ENCODE measurements at places on chromosomes 2 and 18.

- DNase-seq: no peak
These were observed 17.4 kb upstream of the ANKRD53 start for GRCh38 chr2:70960833-70961647.

- DNase-seq: no peak
These were observed 296.3 kb downstream of the DYSF start for GRCh38 chr2:71749671-71750101.

- DNase-seq: no peak
These were observed 608.9 kb downstream of the SUCLG1 start for GRCh38 chr2:83850071-83850725.

GRCh38 chr2:232230560-232230959, 148.0 kb upstream of the ALPP start:
- peak; percentile 26 for DNase-seq

- DNase-seq: no peak
These were observed 211.7 kb upstream of the REV1 start for GRCh38 chr2:99701503-99701902.

DNA sequence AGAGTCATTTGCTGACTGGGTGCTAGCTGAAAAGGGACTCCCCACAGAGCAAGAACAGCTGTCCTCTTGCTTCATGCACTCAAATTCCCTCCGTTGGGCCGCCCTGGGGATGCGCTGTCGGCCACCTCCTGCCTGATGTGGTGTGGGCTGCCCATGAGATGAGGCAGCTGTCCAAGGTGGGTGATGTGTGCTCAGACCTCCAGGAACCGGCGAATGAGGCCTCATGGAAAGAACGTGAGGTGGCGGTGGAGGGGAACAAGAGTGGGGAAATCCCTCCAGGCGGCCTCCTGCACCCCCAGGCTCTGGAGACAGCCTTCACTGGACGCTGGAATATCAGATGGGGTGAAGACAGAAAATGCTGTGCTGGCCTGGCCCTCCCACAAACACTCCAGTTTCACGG, 79.8 kb downstream of the LONRF2 start:
- DNase-seq: no peak

- peak; percentile 32 for DNase-seq
These were observed 37.2 kb downstream of the CREG2 start for GRCh38 chr2:101349893-101350662.

GRCh38 chr2:57902578-57902977, 144.0 kb upstream of the VRK2 start:
- DNase-seq: no peak

GRCh38 chr2:28280619-28281018, 112.0 kb upstream of the FOSL2 start:
- DNase-seq: no peak
